Stimulated activated CD4-positive, alpha-beta T cell treated with anti-CD3 and anti-CD28 coated beads, TNF-alpha, amount 100 ng/mL, for 1 hour (primary cell): ENCODE measurements at places on chromosomes 12 and 14.
A peak's percentile ranks its signal among the peaks of the same experiment; 100 is the strongest.

DNA sequence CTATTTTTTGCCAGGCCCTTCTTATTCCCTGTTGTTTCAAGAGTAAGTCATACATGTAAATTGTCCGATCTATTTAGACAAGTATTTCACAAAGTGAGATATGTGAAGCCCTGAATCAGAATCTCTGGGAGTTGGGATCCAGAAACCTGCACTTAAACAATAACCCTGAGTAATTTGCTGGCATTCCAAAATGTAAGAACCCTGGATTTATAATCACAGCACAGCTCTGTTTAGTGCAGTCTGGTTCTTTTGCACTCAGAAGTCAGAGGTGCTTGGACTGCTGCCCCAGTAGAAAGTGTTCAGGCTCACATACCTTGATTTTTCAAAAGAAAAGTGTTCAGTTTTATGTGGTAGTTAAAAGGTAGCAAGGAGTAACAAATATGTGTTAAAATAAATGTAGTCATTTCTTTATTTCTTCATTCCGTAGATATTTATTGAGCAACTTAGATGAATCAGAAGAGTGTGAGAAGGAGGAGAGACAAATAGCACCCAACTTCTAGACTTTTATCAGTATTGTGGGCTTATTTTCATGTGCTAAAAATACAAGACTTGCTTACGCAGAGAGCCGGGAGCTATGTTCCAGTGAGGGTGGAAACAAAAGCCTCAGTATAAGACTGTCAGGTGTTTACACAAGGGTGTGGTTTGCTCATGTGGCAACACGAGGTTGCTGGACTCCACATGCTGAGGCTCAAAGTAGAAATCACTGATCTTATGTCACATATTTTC is 70.1 kb downstream of the SYNE2 start:
- DNase-seq = no peak

DNA sequence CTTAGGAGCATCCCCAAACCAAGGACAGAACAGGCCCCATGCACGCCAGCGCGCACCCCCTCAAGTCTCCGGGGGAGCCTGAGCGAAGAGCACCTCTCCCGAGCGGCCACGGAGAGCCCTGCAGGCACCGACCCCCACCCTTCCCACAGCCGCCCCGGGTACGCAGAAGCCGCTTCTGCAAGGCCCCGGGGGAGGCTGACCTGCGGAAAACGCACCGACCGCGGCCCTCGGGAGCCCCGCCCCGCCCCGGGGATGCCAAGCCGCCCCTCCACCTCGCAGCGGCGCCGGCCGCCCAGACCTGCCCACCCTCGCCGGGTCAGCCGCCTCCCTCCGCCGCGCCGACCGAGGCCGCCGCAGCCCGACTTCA is 385 bp downstream of the CAPRIN2 start:
- DNase-seq = no peak

DNA sequence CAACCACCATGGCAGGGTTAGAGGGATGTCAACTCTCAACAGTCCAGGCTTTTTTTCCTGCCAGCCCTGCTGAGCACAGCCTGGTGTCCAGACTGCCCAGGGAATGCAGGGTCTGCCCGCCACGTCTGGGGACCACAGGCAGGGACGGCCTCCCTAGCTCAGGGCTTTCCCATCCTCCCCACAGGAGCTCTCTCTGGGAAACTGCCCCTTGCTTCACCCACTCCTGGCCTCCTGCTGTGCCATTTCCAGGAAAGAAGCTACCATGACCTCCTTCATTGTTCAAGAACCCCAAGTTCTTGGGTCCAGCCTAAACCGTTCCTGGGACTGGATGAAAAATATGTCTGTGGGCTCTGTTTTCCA is 4.8 kb downstream of the SCNN1A start:
- DNase-seq = no peak

GRCh38 chr12:124006085-124006845 is 33.2 kb downstream of the ZNF664 start:
- DNase-seq = no peak

- DNase-seq = no peak
These were observed 66.7 kb upstream of the AP4S1 start for GRCh38 chr14:30958555-30959407.

GRCh38 chr14:104102282-104102914 is 16.9 kb downstream of the ASPG start:
- DNase-seq = no peak

GRCh38 chr14:55274751-55275150 is 3.5 kb downstream of the FBXO34 start:
- DNase-seq = no peak

- no peak for DNase-seq
These were observed 41.0 kb upstream of the PYGL start for GRCh38 chr14:50985124-50985858.

GRCh38 chr12:51056242-51056641 is 8.1 kb downstream of the LETMD1 start:
- no peak for DNase-seq

DNA sequence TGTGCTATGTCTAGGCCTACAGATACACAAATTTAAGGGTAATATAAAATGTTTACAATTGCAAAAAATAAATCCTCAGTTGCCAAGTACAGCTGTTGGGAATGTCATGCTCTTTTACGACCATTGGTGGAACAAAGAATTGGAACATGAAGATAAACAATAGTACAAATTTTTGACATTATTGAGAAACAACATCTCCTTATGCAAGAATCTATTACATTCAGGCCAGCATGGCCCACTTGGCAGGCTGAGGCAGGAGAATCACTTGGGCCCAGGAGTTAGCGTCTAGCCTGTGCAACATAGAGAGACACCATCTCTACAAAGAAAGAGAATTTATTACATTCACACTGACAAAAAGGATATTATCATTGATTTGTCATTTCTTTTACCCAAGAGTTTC is 135.9 kb upstream of the NTF3 start:
- no peak for DNase-seq

- peak; percentile 37 for DNase-seq
These were observed 818 bp upstream of the SUOX start for GRCh38 chr12:55996201-55996714.

GRCh38 chr12:1618489-1618888 is 10.5 kb upstream of the WNT5B start:
- DNase-seq = no peak

GRCh38 chr12:131218026-131218922 is 264.6 kb downstream of the ADGRD1 start:
- DNase-seq = no peak

GRCh38 chr12:100940503-100940902 is 145.9 kb downstream of the ANO4 start:
- DNase-seq = no peak

DNA sequence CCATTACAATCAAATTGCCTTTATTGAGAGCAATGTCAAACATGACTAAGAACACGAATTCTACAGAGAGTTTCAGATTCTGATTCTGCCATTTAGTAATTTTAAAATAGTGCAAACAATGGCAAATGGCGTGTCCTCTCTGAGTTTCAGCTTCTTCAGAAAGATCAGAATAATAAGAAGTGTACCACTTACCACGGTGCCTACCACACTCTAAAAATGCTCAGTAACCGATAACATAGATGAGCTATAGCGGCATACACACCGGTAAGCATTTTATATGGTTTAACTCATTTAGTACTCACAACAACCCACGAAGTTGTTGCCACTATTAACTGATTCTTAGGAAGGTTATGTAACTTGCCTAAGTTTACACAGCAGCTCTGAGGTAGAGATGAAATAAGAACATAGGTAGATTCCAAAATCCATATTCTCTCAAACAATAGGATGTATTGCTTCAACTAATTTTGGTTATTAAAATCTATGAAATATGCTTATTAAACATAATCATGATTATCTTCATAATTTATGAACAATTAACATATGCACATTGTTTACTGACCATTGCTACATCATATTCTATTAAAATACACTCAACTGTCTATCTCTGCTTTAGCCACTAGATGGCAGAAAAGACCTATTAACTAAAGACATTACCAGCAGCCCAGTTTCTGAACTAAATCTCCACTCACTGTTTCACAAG is 38.3 kb downstream of the SLC6A15 start:
- no peak for DNase-seq

DNA sequence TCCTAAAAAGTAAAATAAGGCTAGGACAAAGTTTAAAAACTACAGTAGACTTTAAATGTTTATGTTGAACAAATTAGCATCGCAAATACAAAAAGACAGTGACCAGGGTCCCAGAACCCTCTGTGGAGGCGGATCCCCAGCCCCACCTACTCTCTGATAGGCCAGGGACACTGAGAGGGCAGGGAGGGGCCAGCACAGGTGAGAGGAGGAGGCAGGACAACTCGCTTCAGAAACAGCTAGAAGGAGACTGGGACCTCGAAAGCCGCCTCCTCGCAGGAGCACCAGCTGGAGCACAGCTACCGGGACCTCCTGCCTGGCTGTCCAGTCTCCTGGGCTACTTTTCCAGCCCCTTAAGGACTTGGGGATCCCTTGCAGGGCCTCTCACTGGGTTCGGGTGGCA is 992 bp downstream of the DNAH10 start:
- DNase-seq = no peak

- DNase-seq = no peak
These were observed 12.2 kb downstream of the CIPC start for GRCh38 chr14:77110286-77110685.

DNA sequence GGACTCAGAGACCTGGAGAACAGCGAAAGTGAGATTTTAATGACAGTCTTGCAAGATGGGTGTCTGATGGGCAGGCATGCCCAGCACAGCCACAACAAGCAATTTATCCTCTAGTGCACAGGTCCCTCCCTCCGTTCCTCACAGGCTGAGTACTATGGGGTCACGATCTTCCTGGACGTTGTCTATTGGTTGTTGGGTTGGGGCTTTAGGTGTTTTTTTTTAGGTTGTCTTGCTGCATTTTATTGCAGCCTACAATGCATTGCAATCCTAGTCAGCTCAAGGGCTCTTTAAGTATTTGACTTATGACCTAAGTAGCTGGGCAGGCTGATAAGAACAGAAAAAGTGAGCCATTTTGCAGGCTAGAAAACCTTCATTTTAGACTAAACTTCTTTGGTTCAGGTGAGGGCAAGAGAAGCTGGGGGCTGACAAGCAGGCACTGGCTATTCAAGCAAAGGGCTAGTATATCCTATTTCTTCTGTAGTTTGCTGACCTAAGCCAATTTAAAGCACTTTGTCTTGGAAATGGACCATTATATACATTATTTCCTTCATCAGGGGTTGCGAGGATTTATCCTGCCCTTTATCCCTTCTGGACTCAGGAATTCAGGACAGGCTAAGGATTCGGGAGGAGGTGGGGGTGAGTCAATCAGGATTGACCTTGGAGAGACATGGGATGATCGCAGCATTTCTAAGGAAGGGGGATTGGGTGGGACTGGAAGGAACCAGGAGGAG is 6.0 kb downstream of the KRT7 start:
- DNase-seq = no peak
